ENCODE measurements at places on chromosomes 2 and 18.

GRCh38 chr2:177530561-177530960 lies 138.0 kb downstream of the AGPS start:
- no peak for DNase-seq

GRCh38 chr2:45169339-45170190 lies 160.3 kb upstream of the SIX2 start:
- no peak for DNase-seq

GRCh38 chr2:8528863-8529262 lies 153.0 kb upstream of the ID2 start:
- no peak for DNase-seq

DNA sequence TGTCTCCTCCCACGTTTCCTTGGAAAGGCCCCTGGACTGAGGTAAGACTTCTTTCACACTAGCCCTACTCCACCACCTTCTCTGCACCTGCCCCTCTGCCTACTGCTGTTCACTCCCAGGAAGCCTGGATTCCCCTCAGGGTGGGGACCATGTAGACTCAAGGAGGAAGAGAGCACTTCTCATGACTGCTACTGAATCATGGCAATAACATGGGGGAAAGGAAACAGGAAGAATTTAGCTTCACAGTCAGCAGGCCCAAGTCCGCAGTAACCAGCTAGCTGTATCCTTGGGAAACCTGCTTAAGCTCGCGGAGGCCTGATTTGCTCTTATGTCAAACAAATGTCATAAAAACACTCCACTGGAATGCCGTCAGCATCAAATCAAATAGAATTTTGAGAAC lies 126.2 kb upstream of the CAPN13 start:
- DNase-seq = no peak

DNA sequence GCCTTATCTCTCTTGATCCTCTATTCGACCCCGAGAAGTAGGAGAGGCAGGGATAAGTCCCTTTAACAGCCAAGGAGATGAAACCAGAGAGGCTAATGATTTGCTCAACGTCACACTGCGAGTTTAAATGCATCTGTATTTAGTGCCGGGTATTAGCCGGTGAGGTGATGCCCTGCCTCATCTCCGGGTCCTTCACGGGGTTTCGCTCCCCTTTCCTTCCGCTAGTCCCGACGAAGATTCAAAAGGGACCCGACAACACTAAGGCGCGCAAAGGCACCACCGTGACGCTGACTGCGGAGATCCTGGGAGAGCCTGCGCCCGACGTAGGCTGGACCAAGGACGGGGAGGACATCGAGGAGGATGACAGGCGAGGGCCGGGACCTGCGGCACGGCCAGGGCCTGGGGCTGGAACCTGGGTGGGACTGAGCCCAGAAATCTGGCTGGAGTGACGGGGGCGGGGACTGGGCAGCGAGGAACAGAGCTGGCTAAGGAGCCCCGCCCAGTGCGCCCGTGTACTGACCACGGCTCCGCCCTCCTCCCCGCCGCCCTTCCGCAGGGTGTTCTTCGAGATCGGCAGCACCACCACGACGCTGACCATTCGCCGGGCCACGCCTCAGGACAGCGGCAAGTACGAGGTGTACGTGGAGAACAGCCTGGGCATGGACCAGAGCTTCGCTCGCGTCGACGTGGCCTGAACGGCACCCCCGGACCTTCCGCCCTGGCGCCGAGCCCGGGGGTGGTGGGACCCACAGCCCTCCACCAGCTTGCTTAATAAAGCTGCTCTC lies 1.0 kb upstream of the GMPPA start:
- DNase-seq = peak; percentile 87

DNA sequence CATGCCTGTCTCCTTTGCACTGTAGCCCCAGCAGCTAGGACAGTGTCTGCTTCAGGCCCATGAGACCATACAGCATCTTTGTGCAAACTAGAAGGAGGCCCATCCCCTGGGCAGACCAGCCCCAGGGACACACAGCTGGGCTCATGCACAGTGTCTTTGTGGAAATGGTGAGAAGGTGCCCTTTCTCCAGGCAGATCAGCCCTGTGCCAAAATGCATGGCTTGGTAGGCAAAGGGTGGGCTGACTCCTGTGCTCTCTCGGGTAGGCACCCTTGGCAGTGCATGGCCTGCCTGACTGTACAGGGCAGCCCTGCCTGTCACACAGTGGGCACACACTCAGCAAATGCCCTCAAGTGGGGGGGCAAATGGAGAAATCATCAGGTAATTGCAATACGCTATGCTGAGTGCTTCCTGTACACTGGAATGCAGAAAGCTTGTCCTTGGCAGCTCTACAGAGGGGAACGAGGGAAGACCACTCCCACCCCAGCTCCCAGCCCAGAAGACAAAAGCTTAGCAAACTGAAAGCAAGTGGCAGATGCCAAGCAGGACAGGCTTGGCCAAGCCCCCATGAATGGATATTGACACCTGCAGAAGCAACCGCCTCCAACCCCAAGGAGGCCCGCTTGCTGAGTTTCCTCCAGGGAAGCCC lies 21.6 kb downstream of the TNS1 start:
- DNase-seq = no peak

DNA sequence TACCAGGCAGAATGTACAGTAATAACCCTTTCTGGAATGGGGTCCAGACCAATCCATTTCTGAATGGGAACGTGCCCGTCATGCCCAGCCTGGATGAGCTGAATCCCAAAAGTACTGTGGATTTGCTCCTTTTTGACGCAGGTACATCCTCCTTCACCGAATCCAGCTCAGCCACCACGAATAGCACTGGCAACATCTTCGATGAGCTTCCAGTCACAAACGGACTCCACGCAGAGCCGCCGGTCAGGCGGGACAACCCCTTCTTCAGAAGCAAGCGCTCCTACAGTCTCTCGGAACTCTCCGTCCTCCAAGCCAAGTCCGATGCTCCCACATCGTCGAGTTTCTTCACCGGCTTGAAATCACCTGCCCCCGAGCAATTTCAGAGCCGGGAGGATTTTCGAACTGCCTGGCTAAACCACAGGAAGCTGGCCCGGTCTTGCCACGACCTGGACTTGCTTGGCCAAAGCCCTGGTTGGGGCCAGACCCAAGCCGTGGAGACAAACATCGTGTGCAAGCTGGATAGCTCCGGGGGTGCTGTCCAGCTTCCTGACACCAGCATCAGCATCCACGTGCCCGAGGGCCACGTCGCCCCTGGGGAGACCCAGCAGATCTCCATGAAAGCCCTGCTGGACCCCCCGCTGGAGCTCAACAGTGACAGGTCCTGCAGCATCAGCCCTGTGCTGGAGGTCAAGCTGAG lies 89.6 kb downstream of the SH3BP4 start:
- no peak for DNase-seq

DNA sequence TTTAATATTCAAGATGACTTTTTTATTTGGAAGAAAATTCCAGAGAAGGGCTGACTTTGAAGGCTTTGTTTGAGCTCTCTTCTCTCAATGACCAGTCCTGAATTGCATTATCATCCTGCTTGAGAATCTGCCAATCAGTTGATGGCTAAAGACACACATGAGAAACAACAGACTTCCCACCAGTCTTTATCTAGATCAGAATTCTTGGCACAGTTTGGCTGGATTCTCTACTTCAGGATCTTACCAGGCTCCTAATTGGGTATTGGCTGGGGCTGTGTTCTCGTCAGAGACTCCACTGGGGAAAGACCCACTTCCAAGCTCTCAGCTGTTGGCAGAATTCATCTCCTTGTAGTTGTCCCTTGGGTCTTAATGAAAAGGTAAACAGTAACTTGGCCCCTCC lies 86.0 kb downstream of the WDSUB1 start:
- no peak for DNase-seq

DNA sequence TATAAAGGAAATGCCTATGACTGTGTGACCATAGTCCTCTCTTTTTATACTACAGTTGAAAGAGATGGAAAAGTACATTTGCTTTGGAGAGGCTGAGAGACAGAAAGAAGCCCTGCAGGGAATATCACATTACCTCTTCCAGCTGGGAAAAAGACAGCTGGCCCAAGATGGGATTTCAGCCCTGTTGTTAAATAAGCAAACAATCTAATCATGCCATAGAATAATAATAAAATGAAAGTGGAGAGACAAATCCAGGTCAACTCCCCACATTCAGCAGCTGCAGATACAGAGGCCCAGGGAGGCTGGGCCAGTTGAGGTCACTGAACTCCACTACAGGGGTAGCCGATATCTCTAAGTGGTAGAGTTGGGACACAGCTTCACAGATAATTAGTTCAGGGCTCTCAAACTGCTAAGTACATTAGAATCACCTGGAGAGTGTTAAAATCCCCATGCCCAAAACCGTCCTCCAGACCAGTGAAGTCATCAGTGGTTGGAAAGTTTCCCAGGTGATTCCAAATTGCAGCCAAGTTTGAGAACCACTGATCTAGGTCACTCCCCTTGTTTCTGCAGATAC lies 81.9 kb downstream of the MOGAT1 start:
- peak; percentile 32 for DNase-seq

GRCh38 chr2:217017456-217018252 lies 157.8 kb upstream of the TNP1 start:
- no peak for DNase-seq

- DNase-seq = peak; percentile 94
Observed at GRCh38 chr2:216695401-216695821, at the start of gene IGFBP5. TSS of gene IGFBP5 (minus strand) at chr2:216695549. CDS start at chr2:216694775, 774 bp downstream.

DNA sequence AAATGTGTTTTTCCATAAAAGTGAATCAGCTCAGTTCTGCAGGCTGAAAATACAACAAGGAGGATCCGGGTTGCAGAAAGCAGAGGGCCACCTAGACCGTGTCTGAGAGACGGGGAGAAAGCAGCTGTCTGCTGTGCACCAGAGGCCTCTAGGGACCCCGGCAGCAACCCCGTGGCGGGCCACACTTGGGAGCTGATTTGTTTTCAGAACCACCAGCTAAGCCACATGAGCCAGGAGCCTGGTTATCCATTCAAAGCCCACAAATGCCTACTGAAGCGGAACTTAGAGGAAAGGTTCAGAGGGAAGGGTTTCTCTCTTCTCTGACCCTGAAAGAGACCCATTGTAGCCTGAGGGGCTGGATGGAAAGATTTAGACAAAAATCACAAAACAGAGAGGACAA lies 28.4 kb upstream of the ID2 start:
- no peak for DNase-seq

- no peak for DNase-seq
Observed at GRCh38 chr2:60297296-60298005, 256.0 kb downstream of the BCL11A start.

GRCh38 chr18:6737833-6738232 lies 8.3 kb downstream of the ARHGAP28 start:
- DNase-seq = no peak

DNA sequence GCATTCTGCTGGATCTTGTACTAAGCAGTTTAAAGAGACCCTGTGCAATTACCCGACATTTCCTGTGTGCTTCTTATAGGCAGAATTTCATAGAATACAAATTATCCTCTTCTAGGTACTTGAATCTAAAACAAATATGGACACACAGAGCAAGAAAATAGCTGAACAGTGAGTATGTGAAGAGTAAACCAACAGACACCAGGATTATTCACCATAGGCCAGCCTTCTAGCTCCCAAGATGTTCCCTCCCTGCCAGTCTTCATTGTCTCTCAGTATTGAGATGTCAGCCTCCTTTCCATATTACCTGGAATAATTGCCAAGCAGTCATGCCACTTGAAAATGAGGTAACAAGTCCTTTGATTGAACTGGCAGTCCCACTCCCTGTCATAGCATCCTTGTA lies 187.1 kb downstream of the PTPRM start:
- no peak for DNase-seq

- no peak for DNase-seq
Observed at GRCh38 chr2:121999264-121999663, 243.8 kb downstream of the TSN start.

GRCh38 chr2:207472343-207473048 lies 57.3 kb upstream of the CREB1 start:
- DNase-seq = no peak

DNA sequence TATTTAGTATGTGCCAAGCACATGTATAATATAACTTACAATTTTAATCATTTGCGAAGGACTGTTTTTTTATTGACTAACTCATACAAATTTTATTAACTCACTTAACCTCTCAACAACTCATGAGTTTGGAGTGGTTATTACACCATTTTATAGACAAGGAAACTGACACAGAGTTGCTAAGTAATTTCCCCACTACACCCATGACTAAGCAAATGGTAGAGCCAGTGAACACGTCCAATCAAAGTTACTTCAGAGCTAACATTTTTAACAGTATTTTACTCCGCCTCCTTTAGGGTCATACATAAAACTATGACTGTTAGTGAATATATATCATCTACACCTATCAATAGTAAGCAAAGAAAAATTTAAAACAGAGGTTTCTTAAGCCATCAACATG lies 556.7 kb upstream of the FSIP2 start:
- no peak for DNase-seq

DNA sequence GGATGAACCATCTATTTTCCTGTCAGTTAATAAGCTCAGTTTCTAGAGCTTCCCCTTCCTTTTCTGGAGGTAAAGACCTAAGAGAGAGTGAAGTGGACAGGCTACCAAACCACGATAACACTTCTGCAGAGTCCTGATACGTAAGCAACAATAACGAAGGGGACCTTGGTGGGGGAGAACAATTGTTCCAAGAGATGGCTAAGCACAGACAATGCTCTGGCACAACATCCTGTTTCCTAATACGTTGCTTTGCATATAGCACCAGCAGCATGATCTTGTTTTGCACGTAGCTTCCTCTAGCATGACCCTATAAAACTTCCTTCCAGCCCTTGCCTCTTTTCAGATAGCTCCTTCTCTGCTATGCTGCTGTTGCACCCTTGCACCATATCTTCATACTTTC lies 247.3 kb downstream of the RAD51AP2 start:
- DNase-seq = no peak

DNA sequence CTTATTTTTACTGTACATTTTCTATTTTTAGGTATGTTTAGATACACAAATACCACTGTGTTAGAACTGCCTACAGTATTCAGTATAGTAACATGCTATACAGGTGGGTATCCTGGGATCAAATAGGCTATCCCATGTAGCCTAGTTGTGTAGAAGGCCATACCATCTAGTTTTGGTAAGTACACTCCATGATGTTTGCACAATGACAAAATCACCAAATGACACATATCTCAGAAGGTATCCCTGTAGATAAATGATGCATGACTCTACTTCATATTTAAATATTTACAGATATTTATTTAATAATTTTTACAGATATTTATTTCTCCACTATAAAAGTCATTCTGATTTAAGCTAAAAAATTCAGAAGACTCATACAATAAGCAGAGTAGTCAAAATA lies 233.8 kb upstream of the OSR1 start:
- no peak for DNase-seq

GRCh38 chr18:69259282-69259681 lies 141.4 kb upstream of the DOK6 start:
- no peak for DNase-seq

DNA sequence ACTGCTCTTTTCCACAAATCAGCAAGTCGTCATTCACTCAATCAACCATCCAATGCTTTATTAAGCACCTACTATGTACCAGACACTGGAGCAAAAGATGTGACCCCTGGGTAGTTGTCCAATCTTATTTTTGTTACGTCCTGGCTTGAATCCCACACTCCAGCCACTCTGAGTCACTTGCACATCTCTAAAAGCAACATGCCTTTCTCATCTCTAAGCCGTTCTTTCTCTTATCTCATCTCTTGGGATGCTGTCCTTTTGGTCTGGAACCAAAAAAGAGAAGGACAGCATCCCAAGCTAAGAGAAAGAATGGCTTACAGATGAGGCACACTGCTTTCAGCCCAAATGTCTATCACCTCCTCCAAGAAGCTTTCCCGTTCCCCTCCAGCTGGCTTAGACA lies 58.8 kb downstream of the RNF152 start:
- no peak for DNase-seq
